Breast epithelium (tissue), 4 donors: ENCODE measurements at places on chromosomes 2 and 18. TPM values are rescaled to one million over a fixed set of nuclear protein-coding genes. Genes with fewer than 3 reads are reported as not detected.
A peak's percentile ranks its signal among the peaks of the same experiment; 100 is the strongest.

DNA sequence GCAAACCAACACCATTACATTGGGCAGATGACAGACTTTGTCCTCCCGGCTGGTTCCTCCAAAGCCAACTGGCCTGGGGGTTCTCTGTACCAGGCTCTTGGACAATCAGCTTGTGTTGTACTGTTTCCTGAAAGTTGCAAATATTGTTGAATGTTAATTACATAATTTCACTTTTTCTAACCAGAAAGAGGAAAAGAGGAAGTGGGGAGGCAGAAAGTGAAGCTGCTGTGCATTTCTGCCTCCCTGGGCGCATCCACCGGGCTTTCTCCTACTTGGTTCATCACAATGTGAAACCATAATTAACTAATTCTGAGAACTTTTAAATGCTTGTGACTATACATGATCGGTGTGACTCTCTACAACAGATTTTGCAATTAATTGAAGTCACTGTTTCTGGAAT lies 10.1 kb downstream of the TWIST2 start:
- H3K4me1 ChIP-seq = no peaks in the 10 kb centered on the region
- H3K27ac ChIP-seq = no peak overlapping the region
- DNase-seq = no peak

GRCh38 chr2:122988395-122989221 lies 1036.5 kb upstream of the CNTNAP5 start:
- no peak overlapping the region for H3K27ac ChIP-seq
- no peak overlapping the region for H3K4me3 ChIP-seq
- no peaks in the 10 kb centered on the region for H3K36me3 ChIP-seq
- H3K4me1 ChIP-seq = no peaks in the 10 kb centered on the region

- no peak overlapping the region for H3K4me3 ChIP-seq
- no peaks in the 10 kb centered on the region for H3K27me3 ChIP-seq
- H3K4me1 ChIP-seq = no peaks in the 10 kb centered on the region
- H3K27ac ChIP-seq = no peak overlapping the region
- DNase-seq = no peak
- H3K36me3 ChIP-seq = no peaks in the 10 kb centered on the region
Observed at GRCh38 chr2:27967076-27967475, 76.5 kb downstream of the BABAM2 start.

DNA sequence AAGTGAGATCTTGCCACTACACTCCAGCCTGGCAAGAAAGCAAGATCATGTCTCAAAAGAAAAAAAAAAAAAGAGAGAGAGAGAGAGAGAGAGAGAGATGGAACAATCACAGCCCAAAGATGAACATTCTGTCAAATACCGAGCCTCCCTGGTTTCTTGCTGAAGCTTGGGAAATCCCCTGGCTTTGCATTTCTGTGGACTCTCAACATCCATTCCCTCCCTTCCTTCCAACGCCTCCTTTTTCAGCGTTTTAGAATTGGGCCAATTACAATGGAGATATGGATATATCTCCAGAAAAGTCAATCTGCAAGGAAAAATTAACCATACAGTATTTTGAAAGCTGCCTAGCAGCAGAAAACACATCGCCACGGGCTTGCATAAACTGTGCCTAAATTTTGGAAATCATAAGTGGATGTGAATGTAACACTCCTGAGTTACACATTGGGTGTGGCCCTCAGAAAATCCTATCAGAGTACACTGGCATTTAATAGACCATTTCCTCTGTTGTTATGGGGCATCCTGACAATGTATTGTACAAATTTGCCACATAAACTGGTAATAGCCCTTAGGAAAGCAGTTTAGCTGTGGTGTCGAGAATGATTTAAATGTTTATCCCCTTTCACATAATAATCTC lies 67.2 kb upstream of the PHLPP1 start:
- H3K27ac ChIP-seq = no peak overlapping the region
- DNase-seq = no peak
- H3K27me3 ChIP-seq = no peaks in the 10 kb centered on the region
- H3K4me1 ChIP-seq = no peaks in the 10 kb centered on the region
- H3K4me3 ChIP-seq = no peak overlapping the region

Gene DSG1
- 2.6 TPM for total RNA-seq

DNA sequence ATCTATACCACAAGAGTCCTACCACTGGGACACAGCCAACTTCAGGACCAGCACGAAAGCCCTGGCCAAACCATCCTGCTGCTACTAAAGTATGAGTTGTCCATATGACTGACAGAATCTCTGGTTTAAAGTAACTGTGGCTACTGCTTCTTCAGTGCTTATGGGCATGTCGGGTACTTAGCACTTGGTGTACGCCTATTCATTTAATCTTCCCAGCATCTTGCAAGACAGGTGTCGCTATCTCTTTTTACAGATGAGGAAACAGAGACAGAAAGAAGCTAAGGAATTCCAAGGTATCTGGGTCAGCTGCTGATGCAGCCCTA lies 203.4 kb upstream of the ID2 start:
- H3K36me3 ChIP-seq = no peaks in the 10 kb centered on the region
- H3K4me1 ChIP-seq = no peaks in the 10 kb centered on the region
- no peaks in the 10 kb centered on the region for H3K27me3 ChIP-seq
- no peak for DNase-seq

DNA sequence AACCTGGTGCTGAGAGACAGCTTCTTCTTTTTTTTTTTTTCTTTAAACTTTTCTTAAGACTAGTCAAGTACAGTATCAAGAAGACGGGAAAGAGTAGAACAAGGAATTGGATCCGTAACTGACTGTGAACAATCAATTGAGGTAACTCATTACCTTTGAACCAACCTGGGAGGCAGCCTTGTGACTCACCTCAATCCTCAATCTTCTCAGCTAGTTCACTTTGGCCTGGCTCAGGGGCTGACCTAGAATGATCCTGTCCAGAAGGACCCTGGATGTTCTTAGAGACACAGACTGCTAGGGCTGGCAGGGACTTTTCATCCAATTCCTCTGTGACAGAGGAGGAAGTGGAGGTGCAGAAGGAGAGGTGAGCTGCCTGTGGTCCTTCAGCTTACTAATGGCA lies 1.5 kb upstream of the LTBP1 start:
- H3K4me3 ChIP-seq = no peak overlapping the region
- no peak for DNase-seq
- H3K4me1 ChIP-seq = no peaks in the 10 kb centered on the region

GRCh38 chr2:230890646-230891045 lies 25.9 kb downstream of the ITM2C start:
- no peak for DNase-seq
- H3K27ac ChIP-seq = no peak overlapping the region
- H3K4me1 ChIP-seq = no peaks in the 10 kb centered on the region
- H3K36me3 ChIP-seq = no peaks in the 10 kb centered on the region

Gene TRPM8
- total RNA-seq = not detected

GRCh38 chr2:232926431-232926939 lies 56.4 kb downstream of the SNORC start:
- H3K27me3 ChIP-seq = peaks cover 35% of the 10 kb centered on the region
- H3K4me1 ChIP-seq = peaks cover 5% of the 10 kb centered on the region
- no peak overlapping the region for H3K27ac ChIP-seq
- H3K4me3 ChIP-seq = peak overlapping the region; percentile 53
- H3K36me3 ChIP-seq = no peaks in the 10 kb centered on the region

Gene EGR4
- total RNA-seq = not detected

DNA sequence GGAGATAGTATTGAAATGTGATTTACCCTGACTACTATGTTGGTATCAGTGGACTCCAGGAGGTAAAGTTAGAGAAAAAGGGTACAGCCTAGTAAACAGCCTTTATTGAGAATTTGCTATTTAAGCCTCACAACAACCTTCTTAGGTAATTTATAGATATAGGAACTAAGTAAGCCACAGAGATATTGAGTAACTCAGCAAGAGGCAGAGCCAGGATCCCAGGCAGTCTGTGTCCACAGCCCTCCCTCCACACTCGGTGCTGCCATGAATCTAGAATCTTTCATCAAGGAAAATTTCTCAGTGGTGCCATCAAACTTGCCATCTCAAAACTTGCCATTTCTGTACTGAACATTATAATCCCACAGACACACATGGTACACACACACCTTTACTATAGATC lies 170.9 kb downstream of the CAPN13 start:
- H3K36me3 ChIP-seq = no peaks in the 10 kb centered on the region
- no peak overlapping the region for H3K27ac ChIP-seq
- DNase-seq = no peak
- H3K27me3 ChIP-seq = no peaks in the 10 kb centered on the region
- H3K4me1 ChIP-seq = no peaks in the 10 kb centered on the region
- H3K4me3 ChIP-seq = no peak overlapping the region

- H3K36me3 ChIP-seq = no peaks in the 10 kb centered on the region
- H3K4me3 ChIP-seq = no peak overlapping the region
- H3K27ac ChIP-seq = no peak overlapping the region
- DNase-seq = no peak
- no peaks in the 10 kb centered on the region for H3K27me3 ChIP-seq
Observed at GRCh38 chr2:167331636-167332232, 443.5 kb downstream of the XIRP2 start.

- H3K27me3 ChIP-seq = no peaks in the 10 kb centered on the region
- no peak for DNase-seq
- H3K4me3 ChIP-seq = no peak overlapping the region
- H3K36me3 ChIP-seq = no peaks in the 10 kb centered on the region
- H3K27ac ChIP-seq = peak overlapping the region; percentile 50
Observed at GRCh38 chr2:237126519-237127174, 41.0 kb downstream of the COPS8 start.

Gene DIPK1C
- total RNA-seq = not detected

DNA sequence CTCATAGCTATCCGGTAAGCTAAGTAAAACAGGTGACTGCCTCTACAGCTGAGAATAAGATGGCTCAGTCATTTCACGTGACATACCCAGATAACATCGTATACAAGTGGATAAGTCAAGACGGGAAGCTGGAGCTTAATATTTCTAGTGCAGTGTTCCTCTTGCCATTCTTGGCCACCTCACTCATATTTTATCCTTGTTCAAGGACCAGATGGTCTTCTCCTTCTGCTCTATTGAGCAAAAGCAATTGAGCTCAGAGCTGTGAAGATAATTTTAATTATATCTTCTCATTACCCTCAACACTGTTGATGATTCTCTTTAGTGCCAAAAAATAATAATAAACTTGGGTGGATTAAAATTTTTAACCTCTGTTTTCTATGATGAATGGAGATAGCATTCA lies 201.1 kb downstream of the DCC start:
- H3K4me1 ChIP-seq = no peaks in the 10 kb centered on the region
- H3K36me3 ChIP-seq = no peaks in the 10 kb centered on the region
- no peak overlapping the region for H3K4me3 ChIP-seq

DNA sequence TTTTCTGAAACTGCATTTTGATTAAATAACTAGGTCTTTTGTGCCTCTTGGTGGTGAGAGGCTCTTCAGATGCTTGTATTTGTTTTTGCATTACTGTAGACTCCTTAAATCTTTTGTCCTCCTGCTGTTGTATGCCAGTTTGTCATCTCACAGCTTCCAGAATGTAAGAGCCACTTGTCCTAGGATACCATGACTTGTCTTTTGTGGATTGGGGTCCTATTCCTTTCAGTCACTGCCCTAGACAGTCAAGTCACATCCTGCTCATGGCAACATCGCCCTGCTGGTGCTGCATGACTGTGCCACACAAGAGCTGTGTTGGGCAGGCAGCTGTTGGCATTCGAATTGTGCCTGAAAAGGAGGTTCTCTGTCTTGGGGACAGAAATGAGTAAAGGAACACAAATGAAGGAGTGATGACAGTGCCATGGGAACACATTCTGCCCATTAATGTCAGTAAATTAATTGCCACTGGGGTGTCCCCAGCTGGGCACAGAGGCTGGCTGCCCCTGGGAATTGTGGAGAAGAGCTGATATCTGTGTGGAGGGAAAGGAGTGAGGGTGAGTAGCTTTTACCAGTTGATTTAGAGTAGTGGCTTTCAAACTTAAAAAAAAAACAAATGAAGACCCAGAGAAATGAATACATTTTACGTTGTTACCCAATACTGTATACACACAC lies 140.3 kb downstream of the ARL6IP6 start:
- H3K36me3 ChIP-seq = no peaks in the 10 kb centered on the region
- no peak for DNase-seq
- no peaks in the 10 kb centered on the region for H3K4me1 ChIP-seq
- H3K27me3 ChIP-seq = no peaks in the 10 kb centered on the region
- H3K27ac ChIP-seq = no peak overlapping the region
- H3K4me3 ChIP-seq = no peak overlapping the region

Gene EML6
- total RNA-seq = 1.9 TPM

DNA sequence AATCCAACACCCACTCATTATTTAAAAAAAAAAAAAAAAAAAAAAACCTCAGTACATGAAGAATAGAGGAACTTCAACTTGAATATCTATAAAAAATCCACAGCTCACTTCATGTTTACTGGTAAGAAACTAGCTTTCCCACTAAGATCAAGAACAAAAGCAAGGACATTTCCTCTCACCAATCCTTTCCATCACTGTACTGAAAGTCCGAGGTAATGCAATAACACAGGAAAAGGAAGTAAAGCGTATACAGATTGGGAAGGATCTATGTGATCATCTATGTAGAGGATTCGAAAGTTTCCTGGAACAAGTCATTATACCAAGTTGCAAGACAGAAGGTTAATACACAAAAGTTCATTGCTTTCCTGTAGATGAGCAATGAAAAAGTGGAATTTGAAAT lies 63.2 kb downstream of the ROCK2 start:
- no peak overlapping the region for H3K27ac ChIP-seq
- H3K36me3 ChIP-seq = no peaks in the 10 kb centered on the region
- no peaks in the 10 kb centered on the region for H3K27me3 ChIP-seq
- H3K4me3 ChIP-seq = no peak overlapping the region
- no peaks in the 10 kb centered on the region for H3K4me1 ChIP-seq

- no peaks in the 10 kb centered on the region for H3K36me3 ChIP-seq
- DNase-seq = no peak
- no peaks in the 10 kb centered on the region for H3K27me3 ChIP-seq
- H3K4me3 ChIP-seq = no peak overlapping the region
Observed at GRCh38 chr2:226691255-226691654, 108.4 kb downstream of the IRS1 start.

Gene TXNDC2
- total RNA-seq = not detected

DNA sequence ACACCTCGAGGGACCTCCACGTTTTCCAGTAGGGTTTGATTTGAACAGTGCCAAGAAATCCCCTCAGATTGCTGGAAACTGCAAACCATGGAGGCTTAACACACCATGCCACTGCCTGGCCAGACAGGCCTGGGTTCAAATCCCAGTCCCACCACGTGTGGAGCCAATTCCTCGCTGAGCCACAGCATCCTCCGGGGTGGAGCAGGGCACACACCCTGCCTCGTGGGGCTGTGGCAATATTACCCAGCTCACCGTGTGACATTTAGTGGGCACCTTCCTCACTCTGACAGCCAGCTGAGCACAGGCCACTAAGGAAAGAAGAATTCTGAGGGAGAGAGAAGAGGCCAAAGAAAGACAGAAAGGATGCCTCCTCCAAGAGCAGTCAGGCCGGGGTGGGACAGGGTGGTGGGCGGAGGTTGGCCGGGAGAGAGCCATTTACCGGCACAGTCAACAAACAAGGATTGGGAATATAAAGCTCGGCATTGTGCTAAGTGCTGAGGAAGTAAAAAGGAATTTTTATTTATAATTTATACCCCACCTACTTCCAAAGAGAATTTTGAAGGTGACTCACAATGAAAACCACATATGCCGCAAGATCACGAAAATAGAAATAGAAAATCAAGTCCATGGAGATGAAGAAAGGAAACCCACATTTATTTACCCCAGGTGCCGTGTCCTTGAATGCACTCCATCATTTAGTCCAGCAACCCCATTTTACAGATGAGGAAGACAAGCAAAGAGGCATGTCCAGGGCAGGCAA lies 111.5 kb downstream of the MCFD2 start:
- H3K36me3 ChIP-seq = no peaks in the 10 kb centered on the region
- peak overlapping the region; percentile 91 for H3K27ac ChIP-seq
- no peaks in the 10 kb centered on the region for H3K27me3 ChIP-seq
- peak; percentile 85 for DNase-seq

Gene TFPI
- 52.4 TPM for total RNA-seq
